Activated CD8-positive, alpha-beta memory T cell treated with anti-CD3 and anti-CD28 coated beads for 1 hour (primary cell): ENCODE measurements at places on chromosomes 13 and 19.

GRCh38 chr19:58511353-58512208 lies at the start of gene SLC27A5:
Gene SLC27A5 (minus strand): TSS chr19:58511992. CDS start chr19:58511955, 37 bp downstream.
- DNase-seq = no peak

GRCh38 chr19:42325896-42326771 lies 699 bp downstream of the MEGF8 start:
- DNase-seq = no peak

- DNase-seq = no peak
Observed at GRCh38 chr13:19836472-19836871, 27.0 kb downstream of the ZMYM5 start.

GRCh38 chr19:36605101-36605876 lies at the start of gene ZNF382:
Gene ZNF382 (plus strand): TSS chr19:36605313. CDS start chr19:36609915, 4,602 bp downstream.
- peak; percentile 62 for DNase-seq

GRCh38 chr13:100880166-100880565 lies 205.6 kb upstream of the TMTC4 start:
- DNase-seq = no peak

- DNase-seq = no peak
Observed at GRCh38 chr13:50069261-50069660, 54.0 kb downstream of the KCNRG start.

DNA sequence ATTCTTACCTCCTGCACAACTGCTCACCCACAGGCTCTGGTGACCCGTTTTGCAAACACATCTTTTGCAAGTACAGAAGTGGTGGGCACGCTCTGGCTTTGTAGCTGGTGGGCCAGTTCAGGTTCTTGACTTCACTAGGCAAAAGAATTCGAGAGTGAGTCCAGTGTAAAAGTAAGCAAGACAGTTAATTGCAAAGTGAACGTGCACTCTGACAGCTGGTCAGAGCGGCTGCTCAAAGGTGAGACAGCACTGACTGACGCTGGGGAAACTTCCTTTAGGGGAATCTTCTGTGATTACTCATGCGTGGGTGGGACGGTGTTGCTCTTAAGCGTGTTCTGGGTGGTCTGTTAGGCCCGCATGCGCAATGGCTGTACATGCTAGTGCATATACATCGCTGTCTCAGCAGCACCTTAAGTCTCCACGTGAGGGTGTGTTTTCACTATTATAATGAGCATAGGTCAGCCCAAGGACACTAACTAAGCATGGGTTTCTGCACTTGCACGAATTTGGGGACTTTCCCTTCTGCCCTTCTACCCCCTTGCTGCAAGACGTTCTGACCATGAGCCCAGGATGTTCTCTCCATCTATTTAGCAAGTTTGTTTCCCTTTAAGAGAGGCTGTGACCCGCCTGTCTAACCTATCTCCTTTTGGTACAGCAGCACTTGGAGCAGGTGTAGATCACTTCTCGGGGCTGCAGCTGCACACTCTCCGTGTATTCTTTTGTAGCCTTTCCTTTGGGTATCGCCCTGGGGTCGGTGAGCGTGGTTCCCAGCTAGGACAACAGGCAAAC lies 30.2 kb upstream of the CD33 start:
- no peak for DNase-seq

DNA sequence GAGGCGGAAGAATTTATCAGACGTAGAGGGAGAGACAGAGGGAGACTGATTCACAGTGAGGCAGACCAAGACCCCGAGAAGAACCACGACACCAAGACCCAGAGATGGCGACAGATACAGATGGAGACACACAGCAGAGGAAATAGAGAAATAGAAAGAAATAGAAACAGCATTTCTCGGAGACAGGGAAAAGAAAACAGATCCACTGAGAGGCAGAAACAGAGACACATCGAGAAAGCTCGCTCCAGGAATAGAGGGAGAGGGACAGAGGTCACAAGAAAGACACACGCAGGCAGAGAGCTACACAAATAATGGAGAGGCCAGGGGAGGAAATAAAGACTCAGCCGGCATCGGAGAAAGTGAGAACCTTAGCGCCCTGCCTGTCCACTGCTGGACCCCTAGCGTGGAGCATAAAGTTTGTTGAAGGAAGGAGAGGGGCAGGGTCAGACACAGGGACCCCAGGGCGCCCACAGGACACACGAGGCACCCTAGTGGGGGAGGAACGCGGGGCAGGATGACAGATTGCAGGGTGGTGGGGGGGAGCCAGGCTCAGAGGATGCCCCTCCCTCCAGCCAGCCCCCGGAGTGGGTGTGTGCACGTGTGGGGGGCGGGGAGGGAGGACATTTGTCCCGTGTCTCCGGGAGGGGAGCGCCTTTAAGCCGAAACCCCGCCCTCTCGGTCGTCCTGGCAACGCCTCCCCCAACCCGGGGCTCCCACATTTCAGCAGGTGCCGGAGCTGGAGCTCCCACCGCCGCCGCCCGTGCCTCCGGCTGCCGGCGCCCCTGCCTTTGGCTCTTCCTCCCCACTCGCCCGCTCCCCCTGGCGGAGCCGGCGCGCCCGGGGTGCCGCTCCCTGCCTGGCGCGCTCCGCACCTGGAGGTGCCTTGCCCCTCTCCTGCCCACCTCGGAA lies at the start of gene PRKCG:
Gene PRKCG, plus strand, starts transcription at position 716 of the 909 bp plus-strand sequence. CDS start 298 bp downstream, outside the sequence.
- DNase-seq = no peak

DNA sequence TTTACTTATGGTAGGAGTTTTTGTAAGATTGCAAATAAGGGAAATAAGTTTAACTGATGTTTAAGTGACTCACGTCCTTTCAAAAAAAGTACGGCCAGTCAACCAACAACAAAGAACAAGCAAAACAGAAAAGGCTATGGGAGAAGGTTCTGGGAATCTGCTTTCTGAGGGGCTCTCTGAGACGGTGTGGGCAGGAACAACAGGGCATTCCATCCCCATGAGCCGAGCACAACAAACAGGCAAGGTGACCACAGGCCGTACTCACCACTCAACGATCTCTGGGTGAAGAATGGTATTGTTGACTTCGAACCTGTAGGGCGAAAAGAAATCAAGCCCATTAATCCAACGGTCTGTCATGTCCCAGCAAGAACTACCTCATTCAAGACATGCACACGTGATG lies 43.8 kb downstream of the PEPD start:
- DNase-seq = no peak

DNA sequence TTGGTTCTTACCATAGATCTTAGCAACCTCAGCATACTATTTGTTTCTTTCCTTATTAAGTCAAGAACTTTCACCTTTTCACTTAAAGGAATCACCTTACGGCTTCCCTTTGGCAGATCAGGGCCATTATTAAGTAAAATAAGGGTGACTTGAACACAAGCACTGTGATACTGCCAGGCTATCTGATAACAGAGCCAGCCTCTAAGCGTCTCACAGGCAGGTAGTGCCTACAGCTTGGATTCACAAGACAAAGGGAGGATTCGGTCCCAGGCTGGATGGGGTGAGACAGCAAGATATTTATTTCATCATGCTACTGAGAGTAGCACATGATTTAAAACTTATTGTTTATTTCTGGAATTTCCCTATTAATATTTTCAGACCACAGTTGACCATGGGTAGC lies 218.6 kb downstream of the FOXO1 start:
- DNase-seq = no peak

GRCh38 chr13:46172531-46172991 lies 9.4 kb downstream of the LCP1 start:
- DNase-seq = no peak

- DNase-seq = no peak
Observed at GRCh38 chr19:11624069-11624463, 26.8 kb downstream of the ZNF627 start.
